ENCODE measurements at places on chromosomes 2 and 18. TPM values are rescaled to one million over a fixed set of nuclear protein-coding genes. Genes with fewer than 3 reads are reported as not detected.
A peak's percentile ranks its signal among the peaks of the same experiment; 100 is the strongest.

Gene PCARE
- total RNA-seq = not detected

GRCh38 chr2:56510610-56511009 is 326.8 kb downstream of the CCDC85A start:
- H3K4me3 ChIP-seq = no peak overlapping the region
- no peaks in the 10 kb centered on the region for H3K36me3 ChIP-seq
- DNase-seq = no peak
- no peak overlapping the region for H3K27ac ChIP-seq
- H3K4me1 ChIP-seq = no peaks in the 10 kb centered on the region

GRCh38 chr2:58917596-58917995 is 676.5 kb upstream of the FANCL start:
- DNase-seq = no peak
- peaks cover 17% of the 10 kb centered on the region for H3K4me1 ChIP-seq
- H3K27me3 ChIP-seq = no peaks in the 10 kb centered on the region
- H3K27ac ChIP-seq = no peak overlapping the region

GRCh38 chr2:172198908-172199307 is 96.2 kb upstream of the DLX2 start:
- H3K4me3 ChIP-seq = no peak overlapping the region
- no peaks in the 10 kb centered on the region for H3K27me3 ChIP-seq
- DNase-seq = no peak
- no peaks in the 10 kb centered on the region for H3K4me1 ChIP-seq

Gene SNORC
- 0.28 TPM for total RNA-seq

GRCh38 chr18:32753656-32754260 is 19.1 kb downstream of the KLHL14 start:
- H3K27me3 ChIP-seq = no peaks in the 10 kb centered on the region
- no peak overlapping the region for H3K27ac ChIP-seq
- H3K4me3 ChIP-seq = no peak overlapping the region

GRCh38 chr2:195471163-195471562 is 185.9 kb upstream of the SLC39A10 start:
- no peaks in the 10 kb centered on the region for H3K36me3 ChIP-seq
- no peak overlapping the region for H3K27ac ChIP-seq
- H3K4me1 ChIP-seq = no peaks in the 10 kb centered on the region
- DNase-seq = no peak

- no peak overlapping the region for H3K27ac ChIP-seq
- no peak overlapping the region for H3K4me3 ChIP-seq
- H3K4me1 ChIP-seq = no peaks in the 10 kb centered on the region
- no peaks in the 10 kb centered on the region for H3K36me3 ChIP-seq
- no peak for DNase-seq
Measured at GRCh38 chr2:141068053-141068682, 1062.6 kb downstream of the LRP1B start.

- H3K27ac ChIP-seq = no peak overlapping the region
- H3K36me3 ChIP-seq = no peaks in the 10 kb centered on the region
- H3K4me3 ChIP-seq = no peak overlapping the region
Measured at GRCh38 chr2:144595279-144595678, 75.4 kb upstream of the ZEB2 start.

DNA sequence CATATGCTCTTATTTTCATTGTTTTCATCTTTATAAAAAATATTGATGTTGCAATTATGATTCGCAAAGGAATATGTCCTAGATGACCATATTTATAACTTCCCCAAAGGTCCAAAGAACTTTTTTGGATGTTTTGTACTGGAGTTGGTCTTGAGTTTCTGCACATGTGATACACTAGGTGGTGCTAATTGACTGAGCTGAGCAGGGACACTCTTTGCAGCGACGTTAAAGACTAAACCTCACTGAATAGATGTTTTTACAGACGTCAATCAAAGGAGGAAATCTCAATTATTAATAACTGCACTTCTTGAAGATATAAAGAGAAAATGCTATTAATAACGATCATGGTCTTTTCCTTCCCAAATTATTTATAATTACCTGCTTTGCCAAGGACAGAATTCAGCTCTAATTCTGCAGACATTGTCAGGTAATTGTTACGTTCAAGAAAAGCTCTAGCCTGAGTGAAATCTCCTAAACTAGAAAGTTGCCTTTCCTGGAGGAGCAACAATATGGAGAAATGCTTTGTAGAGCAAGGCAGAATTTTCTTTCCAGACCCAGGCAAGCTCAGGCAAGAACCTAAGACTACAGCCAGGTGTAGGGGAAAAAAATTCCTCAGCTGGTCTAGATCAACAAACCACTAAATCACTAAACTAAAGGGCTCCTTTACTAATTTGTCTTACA is 119.3 kb upstream of the RBBP8 start:
- peak; percentile 65 for DNase-seq
- no peaks in the 10 kb centered on the region for H3K36me3 ChIP-seq
- no peak overlapping the region for H3K27ac ChIP-seq
- H3K4me3 ChIP-seq = no peak overlapping the region
- H3K4me1 ChIP-seq = no peaks in the 10 kb centered on the region

GRCh38 chr2:28673338-28673737 is 78.3 kb upstream of the PPP1CB start:
- no peak overlapping the region for H3K4me3 ChIP-seq
- H3K36me3 ChIP-seq = no peaks in the 10 kb centered on the region
- H3K4me1 ChIP-seq = peaks cover 19% of the 10 kb centered on the region
- no peaks in the 10 kb centered on the region for H3K27me3 ChIP-seq
- H3K27ac ChIP-seq = no peak overlapping the region
- DNase-seq = no peak

Gene PSME4
- total RNA-seq = 61.3 TPM

Gene ZBTB7C
- not detected for total RNA-seq

DNA sequence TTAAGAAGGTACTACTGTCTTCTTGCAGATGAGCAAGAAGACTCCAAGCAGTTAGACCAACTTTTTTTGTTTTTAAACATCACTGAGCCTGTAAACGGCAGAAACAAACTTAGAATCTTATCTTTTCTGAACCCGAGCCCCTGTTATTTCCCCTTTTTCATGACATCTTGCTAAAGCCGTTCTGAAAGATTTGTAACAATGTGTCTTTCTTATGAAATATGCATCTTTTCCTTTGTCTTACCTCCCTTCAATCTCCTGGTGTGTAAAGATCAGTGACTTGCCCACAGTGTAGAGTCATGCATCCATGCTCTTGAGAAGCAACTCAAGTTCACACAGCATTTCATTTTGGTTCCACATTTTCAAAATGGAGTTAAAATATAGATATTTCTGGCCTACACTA is 288.8 kb upstream of the CELF4 start:
- no peak overlapping the region for H3K4me3 ChIP-seq
- H3K27me3 ChIP-seq = no peaks in the 10 kb centered on the region
- no peak for DNase-seq
- no peak overlapping the region for H3K27ac ChIP-seq
- no peaks in the 10 kb centered on the region for H3K4me1 ChIP-seq
- no peaks in the 10 kb centered on the region for H3K36me3 ChIP-seq

DNA sequence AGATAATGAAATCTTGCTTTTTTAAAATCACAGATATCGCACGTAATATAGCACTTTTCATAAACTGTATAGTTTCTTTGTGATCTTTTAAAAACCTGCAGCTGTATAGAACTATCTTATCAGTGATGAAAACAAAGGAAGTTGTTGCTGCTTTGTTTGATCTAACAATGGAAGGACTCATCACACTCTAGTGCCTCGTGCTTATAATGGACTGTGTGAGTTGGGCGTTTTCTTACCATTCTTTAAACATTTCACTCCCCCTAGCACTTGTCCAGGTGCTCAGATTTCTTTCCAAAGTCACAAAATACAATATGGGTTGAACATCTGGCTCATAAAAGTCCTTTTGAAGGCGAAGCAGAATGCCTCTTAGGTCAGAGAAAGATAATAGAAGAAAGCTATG is 94.8 kb upstream of the SPATS2L start:
- no peak overlapping the region for H3K4me3 ChIP-seq
- H3K27ac ChIP-seq = no peak overlapping the region
- H3K4me1 ChIP-seq = no peaks in the 10 kb centered on the region
- H3K36me3 ChIP-seq = no peaks in the 10 kb centered on the region
- no peak for DNase-seq

GRCh38 chr2:33069894-33070651 is 123.3 kb downstream of the LTBP1 start:
- peak overlapping the region; percentile 65 for H3K27ac ChIP-seq
- no peaks in the 10 kb centered on the region for H3K36me3 ChIP-seq
- peak; percentile 100 for DNase-seq
- no peaks in the 10 kb centered on the region for H3K27me3 ChIP-seq
- no peak overlapping the region for H3K4me3 ChIP-seq

GRCh38 chr18:36849288-36850006 is 20.5 kb downstream of the KIAA1328 start:
- 0 out of 2 replicates have a peak, but pooled peaks cover 2% of the 10 kb centered on the region for H3K36me3 ChIP-seq
- no peak overlapping the region for H3K27ac ChIP-seq
- no peaks in the 10 kb centered on the region for H3K27me3 ChIP-seq

GRCh38 chr2:100367163-100367562 is 44.9 kb upstream of the LONRF2 start:
- H3K27me3 ChIP-seq = peaks cover 4% of the 10 kb centered on the region
- no peak overlapping the region for H3K4me3 ChIP-seq
- no peaks in the 10 kb centered on the region for H3K36me3 ChIP-seq
- DNase-seq = no peak
- H3K4me1 ChIP-seq = no peaks in the 10 kb centered on the region

Gene HRH4
- total RNA-seq = not detected

Gene GKN2
- total RNA-seq = not detected

DNA sequence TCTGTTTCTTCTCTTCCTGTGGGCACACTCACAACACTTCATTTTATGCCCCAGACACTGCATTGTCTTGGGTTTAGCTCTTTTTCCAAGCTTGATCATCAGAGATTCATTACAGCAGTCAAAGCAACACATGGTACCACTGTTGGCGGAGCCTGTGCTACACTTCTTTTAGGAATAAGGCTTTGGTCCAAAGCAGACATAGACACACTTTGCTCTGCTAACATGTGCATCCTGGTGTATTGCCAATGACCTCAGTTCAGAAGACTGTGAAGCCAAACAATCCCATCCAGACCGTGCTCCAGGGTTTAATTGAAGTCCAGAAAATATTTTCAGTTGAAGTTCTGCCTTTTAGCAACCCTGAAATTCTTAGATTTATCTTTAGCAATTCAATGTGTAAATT is 354.6 kb upstream of the RAB12 start:
- no peaks in the 10 kb centered on the region for H3K27me3 ChIP-seq
- no peak overlapping the region for H3K4me3 ChIP-seq
- H3K36me3 ChIP-seq = peaks cover 3% of the 10 kb centered on the region

Gene CHRND
- not detected for total RNA-seq

DNA sequence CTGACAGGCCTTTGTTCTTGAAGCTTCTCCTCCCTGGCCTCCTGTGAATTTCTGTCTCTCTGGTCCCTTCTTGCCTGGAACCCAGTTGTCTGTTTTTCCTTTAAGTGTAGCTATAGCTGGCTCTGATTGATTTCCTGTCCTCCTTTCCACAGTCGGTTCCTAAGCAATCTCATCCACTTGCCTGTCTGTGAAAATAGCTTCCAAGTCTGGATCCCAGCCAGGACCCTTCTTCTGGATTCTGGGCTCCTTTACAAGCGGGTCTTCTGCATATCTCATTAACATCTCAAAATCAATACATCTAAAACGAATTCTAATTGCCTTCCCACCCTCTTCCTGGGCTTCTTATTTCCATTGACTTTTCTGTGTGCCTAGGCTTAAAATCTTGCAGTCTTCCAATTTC is 124.9 kb downstream of the DAW1 start:
- H3K4me3 ChIP-seq = no peak overlapping the region
- no peaks in the 10 kb centered on the region for H3K27me3 ChIP-seq
- H3K4me1 ChIP-seq = no peaks in the 10 kb centered on the region

- peaks cover 3% of the 10 kb centered on the region for H3K27me3 ChIP-seq
- H3K27ac ChIP-seq = no peak overlapping the region
- DNase-seq = no peak
- H3K4me3 ChIP-seq = no peak overlapping the region
Measured at GRCh38 chr18:76547296-76547695, 52.3 kb upstream of the ZNF516 start.

DNA sequence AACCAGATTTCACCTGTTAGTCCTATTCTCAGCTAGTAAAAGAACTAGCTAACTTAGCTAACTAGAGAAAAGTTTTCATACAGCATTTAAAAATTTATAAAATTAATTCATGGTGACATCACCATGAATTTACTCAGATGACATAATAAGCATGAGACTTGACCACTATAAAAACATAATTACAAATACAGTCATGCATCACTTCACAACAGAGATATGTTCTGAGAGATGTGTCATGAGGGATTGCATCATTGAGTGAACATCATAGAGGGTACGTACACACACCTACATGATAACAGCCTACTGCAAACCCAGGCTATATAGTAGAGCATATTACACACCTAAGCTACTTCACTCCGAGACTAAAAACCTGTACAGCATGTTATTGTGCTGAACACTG is 481.3 kb upstream of the CHAC2 start:
- no peaks in the 10 kb centered on the region for H3K27me3 ChIP-seq
- no peaks in the 10 kb centered on the region for H3K4me1 ChIP-seq
- H3K4me3 ChIP-seq = no peak overlapping the region
- DNase-seq = peak; percentile 45
- H3K36me3 ChIP-seq = no peaks in the 10 kb centered on the region
- no peak overlapping the region for H3K27ac ChIP-seq

- peaks cover 17% of the 10 kb centered on the region for H3K4me1 ChIP-seq
- peak; percentile 56 for DNase-seq
- H3K36me3 ChIP-seq = peaks cover 30% of the 10 kb centered on the region
- H3K27ac ChIP-seq = peak overlapping the region; percentile 71
- H3K4me3 ChIP-seq = peak overlapping the region; percentile 69
- H3K27me3 ChIP-seq = no peaks in the 10 kb centered on the region
Measured at GRCh38 chr2:71069376-71069775, 928 bp downstream of the NAGK start.

- DNase-seq = no peak
- H3K27ac ChIP-seq = no peak overlapping the region
- H3K36me3 ChIP-seq = no peaks in the 10 kb centered on the region
Measured at GRCh38 chr2:204015118-204015843, 78.7 kb downstream of the ICOS start.

Gene ADGRF3
- not detected for total RNA-seq

DNA sequence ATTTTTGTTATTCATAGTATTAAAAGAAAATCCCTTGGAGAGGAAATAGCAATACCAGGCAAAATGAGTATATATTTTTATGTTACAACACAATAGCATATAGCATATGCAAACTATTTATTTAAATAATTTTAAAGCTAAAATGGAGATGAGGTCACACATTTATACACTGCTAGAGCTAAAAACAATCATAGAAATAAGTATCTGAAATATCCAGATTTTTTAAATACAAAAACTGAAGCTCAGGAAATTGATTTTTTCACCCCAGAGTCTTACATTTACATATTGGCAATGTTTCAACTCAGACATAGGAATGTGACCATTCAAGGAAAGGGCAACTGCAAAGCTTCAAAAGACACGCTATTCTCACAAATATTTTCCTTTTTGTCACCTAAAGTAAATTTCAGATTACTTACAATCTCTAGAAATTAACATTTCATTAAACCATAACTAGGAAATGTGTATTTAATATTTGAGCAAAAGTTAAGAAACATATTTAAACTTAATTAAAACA is 8.9 kb downstream of the TFPI start:
- no peak for DNase-seq
- peaks cover 16% of the 10 kb centered on the region for H3K4me1 ChIP-seq
- no peaks in the 10 kb centered on the region for H3K27me3 ChIP-seq
- H3K27ac ChIP-seq = peak overlapping the region; percentile 13
- H3K4me3 ChIP-seq = no peak overlapping the region
- peaks cover 12% of the 10 kb centered on the region for H3K36me3 ChIP-seq

- peaks cover 2% of the 10 kb centered on the region for H3K27me3 ChIP-seq
- no peaks in the 10 kb centered on the region for H3K36me3 ChIP-seq
- no peak overlapping the region for H3K27ac ChIP-seq
- peaks cover 17% of the 10 kb centered on the region for H3K4me1 ChIP-seq
Measured at GRCh38 chr2:42841344-42841743, 49.0 kb upstream of the HAAO start.

GRCh38 chr2:105409717-105410116 is 10.9 kb upstream of the FHL2 start:
- H3K36me3 ChIP-seq = no peaks in the 10 kb centered on the region
- no peak overlapping the region for H3K4me3 ChIP-seq
- H3K27me3 ChIP-seq = peaks cover 11% of the 10 kb centered on the region
- peaks cover 18% of the 10 kb centered on the region for H3K4me1 ChIP-seq
